ENCODE measurements at places on chromosomes 3 and 15. TPM values are rescaled to one million over a fixed set of nuclear protein-coding genes. Genes with fewer than 3 reads are reported as not detected.

The GMNC gene
- not detected for total RNA-seq

- peak; percentile 72 for DNase-seq
These were observed 152.9 kb downstream of the TPRG1 start for GRCh38 chr3:189324538-189325138.

- no peak for DNase-seq
These were observed 446.7 kb upstream of the PROK2 start for GRCh38 chr3:72231439-72232196.

DNA sequence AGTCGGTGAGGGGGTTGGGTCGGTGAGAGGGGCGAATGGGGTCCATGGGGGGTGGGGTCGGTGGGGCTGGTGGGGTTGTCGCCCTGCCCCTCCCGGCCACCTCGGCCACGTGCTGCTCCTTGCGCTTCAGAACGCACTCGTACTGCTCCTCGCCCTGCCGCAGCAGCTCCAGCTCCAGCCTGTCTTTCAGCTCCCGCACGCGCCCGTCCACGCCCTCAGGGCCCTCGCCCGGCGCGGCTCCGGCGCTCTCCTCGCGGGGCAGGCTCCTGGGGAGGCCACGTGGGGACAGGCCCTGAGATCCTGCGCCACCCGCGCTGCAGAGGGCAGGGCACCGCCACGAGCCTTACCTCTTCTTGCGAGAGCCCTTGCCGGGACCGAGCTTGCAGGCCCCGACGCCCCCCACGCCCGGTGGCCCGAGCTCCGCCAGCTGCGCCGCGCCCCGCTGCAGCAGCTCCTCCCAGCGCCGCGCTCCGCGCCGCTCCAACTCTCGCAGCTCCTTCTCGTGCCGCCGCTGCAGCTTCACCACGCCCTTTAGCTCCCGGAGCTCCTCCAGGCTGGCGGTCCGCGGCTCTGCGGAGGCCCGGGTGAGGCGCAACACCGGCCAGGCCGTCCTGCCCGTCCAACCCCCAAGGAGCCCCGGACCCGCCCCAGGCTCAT, 8.2 kb upstream of the ANKRD63 start:
- peak; percentile 56 for DNase-seq

- no peak for DNase-seq
These were observed 58.5 kb downstream of the TGFBR2 start for GRCh38 chr3:30664884-30665283.

The HESX1 gene
- 2.4 TPM for total RNA-seq

DNA sequence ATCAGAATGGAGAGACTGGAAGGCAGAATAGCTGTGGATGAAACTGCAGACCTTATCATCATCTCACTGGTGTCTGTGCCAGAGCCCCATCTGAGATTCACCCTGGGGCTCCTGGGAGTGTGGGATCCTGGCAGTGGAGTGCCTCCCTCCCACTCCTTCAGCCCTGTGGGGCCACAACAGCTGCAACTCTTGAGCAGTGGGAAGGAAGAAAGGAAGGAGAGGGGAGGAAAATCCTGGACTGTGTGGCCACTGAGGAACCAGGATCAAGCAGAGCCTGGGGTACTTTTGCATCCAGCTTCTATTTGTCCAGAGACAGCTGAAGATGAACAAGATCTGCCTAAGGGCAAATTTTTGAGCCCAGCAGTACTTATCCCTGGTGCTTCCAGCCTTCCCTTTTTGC, 13.1 kb upstream of the ALDH1A2 start:
- no peak for DNase-seq

The KCNMB3 gene
- 0.08 TPM for total RNA-seq

- no peak for DNase-seq
These were observed 29.0 kb downstream of the IL17RD start for GRCh38 chr3:57135964-57136719.

DNA sequence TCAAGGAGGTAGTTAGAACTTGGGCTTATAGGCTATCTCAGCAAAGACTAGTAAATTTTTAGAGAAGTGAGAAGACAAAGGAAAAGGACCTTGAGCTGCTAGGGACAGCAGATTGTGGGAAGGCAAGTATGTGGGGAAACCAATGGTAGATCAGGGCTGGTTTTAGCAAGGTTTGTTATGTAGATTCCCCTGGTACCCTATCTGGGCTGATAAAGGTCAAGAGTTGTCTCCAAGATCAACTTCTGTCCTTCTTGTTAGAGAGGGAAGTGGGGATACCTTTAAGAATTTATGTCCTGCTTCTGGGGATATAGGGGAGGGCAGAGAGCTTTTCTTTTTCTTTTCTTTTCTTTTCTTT, 28.9 kb downstream of the KAT2B start:
- DNase-seq = no peak

The TTLL13 gene
- total RNA-seq = 0.09 TPM

- peak; percentile 51 for DNase-seq
These were observed 4.5 kb upstream of the PARP15 start for GRCh38 chr3:122572940-122573412.

- DNase-seq = no peak
These were observed 209.7 kb upstream of the POU1F1 start for GRCh38 chr3:87486115-87486514.

The WDR49 gene
- total RNA-seq = under 0.01 TPM

GRCh38 chr15:78641749-78642275, 802 bp upstream of the CHRNB4 start:
- no peak for DNase-seq

The PLA2G4D gene
- not detected for total RNA-seq

DNA sequence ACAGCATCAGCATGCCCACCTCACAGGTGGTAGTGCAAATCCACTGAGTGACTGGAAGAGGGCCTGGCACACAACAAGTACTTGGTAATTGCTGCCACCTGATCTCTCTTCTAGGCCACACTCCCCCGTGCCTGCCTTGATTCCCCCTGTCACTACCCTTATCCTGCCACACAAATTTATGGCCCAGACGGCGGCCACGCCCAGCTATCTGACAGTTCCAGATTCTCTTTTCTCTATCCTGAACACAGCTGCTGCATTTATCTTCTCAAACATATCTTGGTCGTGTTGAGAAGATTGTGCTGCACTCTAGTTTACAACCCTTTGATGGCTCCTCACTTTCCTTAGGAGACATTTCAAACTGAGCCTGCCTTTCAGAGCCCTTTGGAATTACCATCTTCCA, 585.2 kb downstream of the NTRK3 start:
- no peak for DNase-seq
